ENCODE measurements at places on chromosomes 1 and 21.
A peak's percentile ranks its signal among the peaks of the same experiment; 100 is the strongest.

GRCh38 chr1:227726318-227726717 is 8.8 kb downstream of the JMJD4 start:
- DNase-seq: no peak

GRCh38 chr1:150696590-150696989 is 364 bp downstream of the GOLPH3L start:
- peak; percentile 28 for DNase-seq

DNA sequence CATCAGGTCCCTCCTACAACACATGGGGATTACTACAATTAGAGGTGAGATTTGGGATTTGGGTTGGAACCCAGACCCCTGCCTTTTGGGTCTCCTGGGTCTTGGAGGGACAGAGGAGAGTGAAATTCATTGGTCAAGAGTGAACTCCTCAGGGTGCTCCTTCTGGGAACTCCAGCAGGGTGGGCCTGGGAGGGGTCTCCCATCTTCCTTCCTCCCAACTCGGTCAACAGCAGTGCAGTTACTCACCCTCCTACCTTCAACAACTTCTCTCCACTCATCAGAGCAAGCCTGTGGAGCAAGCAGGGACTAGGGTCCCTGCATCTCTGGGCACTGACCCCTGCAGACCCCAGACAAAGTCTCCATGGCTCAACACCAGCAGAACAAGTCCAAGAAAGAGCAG is 89.3 kb upstream of the TMPRSS2 start:
- DNase-seq: no peak

- DNase-seq: no peak
Measured at GRCh38 chr1:47013293-47013692, 10.2 kb upstream of the CYP4X1 start.

GRCh38 chr1:228371741-228372182 is 34.9 kb downstream of the TRIM11 start:
- no peak for DNase-seq

DNA sequence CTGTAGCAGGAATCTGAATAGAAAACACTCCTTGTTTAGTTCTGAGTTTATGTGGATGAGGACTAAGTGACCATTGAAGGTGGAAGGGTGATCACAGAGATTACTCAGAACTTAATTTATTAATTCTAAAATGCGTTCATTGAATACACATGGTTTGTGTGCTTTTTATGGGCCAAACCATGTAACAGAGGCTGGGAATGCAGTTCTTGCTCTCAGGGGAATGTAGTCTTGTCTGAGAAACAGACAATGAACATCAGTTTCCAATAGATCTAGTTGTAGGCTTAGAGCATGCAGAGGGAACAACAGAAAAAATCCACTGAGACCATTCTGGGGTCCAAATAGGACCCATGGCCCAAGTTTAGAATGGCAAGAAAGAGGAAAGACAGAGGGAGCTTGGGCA is 46.1 kb downstream of the ITSN1 start:
- no peak for DNase-seq

GRCh38 chr1:234000557-234001041 is 96.1 kb downstream of the SLC35F3 start:
- DNase-seq: no peak

DNA sequence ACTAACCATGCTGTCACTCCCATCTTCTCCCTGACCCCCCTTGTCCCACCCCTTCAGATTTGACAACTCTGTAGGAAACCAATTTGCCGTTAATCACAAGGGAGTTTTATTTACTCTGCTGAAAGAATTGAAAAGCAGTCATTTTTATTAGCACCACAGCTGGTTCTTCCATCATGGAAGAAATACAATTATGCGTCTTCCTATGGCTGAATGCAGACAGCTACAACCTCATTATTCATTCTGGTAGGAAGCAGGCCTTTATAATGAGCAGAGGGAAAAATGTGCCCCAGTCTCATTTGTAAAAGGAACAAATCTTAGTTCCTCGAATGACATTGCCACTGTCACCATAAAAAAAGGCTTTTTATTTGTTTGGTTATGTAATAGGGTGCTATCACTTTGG is 35.2 kb downstream of the JUN start:
- no peak for DNase-seq

GRCh38 chr1:209355415-209355814 is 228.1 kb upstream of the CAMK1G start:
- DNase-seq: no peak

DNA sequence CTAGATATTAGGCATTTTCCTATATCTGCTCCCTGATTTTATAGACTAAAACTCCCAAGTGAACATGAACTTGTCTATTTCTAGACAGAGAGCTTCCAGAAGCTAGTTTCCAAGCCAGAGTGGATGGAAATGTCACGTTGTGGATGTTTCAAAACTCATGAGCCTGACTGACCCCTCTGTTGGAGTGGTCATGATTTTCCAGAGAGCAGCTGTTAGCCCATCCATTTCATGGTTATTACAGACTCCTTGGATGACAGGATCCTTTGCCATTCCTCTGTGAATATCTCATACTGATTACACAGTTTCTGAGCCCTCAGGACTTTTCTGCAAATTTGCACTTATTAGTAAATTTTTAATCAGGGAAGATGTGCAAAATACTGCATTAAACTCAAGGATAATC is 76.8 kb upstream of the ATF3 start:
- no peak for DNase-seq

- DNase-seq: no peak
Measured at GRCh38 chr21:39538453-39539042, 74.2 kb upstream of the B3GALT5 start.

DNA sequence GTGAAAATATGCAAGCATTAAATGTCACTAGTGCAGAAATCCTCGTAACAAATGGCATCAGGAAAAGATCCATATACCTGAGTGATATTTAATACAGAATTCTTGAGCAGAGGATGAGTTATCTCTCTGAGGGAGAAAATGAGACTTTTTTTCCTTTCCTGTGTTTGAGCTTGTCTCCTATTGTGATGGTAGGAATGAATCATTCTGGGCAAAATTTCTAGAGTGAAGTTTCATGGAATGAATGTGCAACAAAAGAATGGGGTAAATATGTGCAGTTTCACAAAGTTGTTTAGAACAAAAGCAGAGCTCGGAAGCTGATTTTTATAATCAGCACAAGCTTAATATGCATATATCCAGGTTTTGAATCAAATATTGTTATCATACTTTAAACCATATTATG is 4.6 kb downstream of the CTPS1 start:
- DNase-seq: peak; percentile 40

DNA sequence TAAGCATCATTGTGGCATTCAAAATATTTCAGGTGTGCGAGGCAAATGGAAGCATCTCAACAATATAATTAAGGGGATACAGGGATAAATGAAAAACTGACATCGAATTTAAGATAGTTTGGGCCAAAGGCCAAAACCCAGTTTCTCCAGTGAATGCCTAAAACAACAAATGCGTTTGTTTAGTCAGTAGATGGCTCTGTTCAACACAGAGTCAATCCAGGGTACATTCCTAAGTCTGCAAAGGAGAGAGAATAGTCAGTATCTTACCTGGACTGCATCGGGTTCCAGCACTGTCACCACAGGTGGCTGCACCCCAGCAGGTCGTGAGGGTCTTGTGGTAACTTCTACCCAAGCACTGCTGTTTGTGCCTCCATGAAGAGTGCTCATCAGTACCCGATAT is 321.1 kb downstream of the KCTD3 start:
- DNase-seq: peak; percentile 34

DNA sequence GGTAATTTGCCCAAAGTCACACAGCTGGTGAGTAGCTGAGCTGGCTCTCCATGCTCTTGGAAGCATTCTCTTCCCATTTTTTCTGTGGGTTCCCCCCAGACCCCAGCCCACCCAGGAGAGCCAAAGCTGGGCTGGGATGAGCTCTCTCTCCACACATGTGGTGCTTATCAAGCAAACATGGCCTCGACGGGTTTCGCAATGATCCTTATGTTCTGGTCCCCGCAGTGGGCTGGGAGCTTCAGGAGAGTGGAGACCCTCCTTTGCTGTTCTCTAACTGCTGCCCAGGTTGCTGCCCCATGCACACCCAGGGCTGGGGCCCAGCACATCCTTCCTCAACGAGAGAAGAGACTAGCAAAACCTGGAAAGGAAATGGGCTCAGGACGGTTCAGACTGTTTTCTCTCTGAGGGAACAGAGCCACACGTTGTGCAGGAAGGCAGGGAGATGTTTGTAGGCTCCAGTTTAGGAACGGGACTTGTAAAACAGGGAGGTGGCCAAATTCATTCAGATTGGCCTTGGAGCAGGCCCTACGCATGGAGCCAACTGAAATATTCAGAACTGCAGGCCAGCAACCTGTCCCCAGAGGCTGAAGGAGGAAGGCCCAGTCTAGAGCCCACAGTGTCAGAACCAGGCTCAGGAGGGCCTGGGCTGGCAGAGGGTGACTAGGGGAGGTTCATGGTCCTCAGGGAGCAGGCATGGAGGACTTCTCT is 27.2 kb upstream of the CSF1 start:
- DNase-seq: no peak

GRCh38 chr1:62285984-62286785 is 33.0 kb downstream of the KANK4 start:
- no peak for DNase-seq

GRCh38 chr1:35605071-35605866 is 32.2 kb downstream of the TFAP2E start:
- peak; percentile 13 for DNase-seq

DNA sequence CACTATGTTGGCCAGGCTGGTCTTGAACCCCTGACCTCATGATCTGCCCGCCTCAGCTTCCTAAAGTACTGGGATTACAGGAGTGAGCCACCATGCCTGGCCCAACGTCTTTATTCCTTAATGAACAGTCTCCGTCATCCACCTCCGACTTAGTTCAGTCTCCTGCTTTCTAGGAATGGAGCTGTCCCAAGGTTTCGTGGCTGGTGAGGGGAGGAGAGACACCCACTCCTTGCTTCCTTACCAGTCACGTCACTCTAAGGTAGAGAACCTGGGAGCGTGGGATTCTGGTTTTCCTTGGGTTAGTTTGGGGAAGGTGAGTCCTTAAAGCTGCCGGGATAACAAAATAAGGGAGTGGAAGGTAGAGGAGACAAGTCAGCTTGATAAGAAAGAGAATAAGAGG is 55.0 kb upstream of the ATP2B4 start:
- DNase-seq: no peak

DNA sequence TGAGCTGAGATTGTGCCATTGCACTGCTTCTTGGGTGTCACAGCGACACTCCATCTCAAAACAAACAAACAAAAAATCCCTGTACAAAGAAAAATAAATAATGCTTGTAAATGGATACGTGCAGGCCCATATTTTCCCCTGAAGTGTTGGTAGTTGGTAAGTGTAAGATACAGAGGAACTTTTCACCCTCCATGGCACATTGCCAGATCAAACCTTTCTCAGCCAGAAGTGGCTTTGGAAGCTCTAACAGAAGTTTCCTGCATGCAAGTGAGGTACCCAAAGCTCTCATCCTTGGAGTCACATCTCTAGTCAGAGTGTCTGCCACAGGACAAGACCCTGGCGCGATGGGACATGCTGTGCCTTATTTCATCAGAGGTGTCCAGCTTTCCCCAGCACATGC is 7.3 kb downstream of the NDUFV3 start:
- no peak for DNase-seq

DNA sequence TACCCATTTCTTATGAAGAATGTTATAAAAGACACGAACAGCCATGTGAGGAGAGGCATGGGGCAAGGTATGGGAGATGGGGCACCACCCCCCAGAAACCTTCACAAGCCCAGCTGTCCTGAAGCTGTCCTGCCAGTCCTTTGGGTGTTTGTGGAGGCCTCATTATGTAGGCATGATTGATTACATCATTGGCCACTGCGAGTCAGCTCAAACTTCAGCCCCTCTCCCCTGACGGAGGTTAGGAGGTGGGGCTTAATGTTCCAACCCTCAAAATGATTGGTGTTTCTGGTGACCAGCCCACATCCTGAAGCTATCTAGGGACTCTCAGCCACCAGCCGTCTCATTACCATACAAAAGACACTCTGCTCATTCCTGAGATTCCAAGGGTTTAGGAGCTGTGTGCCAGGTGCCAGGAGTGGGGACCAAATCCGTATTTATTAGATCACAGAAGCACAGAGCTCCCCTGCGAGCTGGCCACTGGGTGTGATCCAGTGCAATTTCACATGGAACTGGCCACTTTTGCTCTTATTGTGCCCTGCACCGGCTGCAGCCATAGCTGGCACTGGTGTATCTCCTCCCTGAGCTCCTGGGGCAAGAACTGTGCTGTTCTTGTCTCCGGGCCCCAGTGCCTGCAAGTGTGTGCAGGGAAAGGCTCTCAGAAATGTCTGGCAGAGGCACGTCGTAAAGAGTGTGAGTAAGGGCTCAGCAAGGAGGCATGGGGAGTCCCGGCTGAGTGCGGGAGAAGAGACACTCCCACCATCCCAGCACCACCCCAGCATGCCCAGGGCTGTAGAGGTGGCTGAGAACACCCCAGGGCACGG is 10.5 kb downstream of the KIAA1614 start:
- DNase-seq: peak; percentile 26

DNA sequence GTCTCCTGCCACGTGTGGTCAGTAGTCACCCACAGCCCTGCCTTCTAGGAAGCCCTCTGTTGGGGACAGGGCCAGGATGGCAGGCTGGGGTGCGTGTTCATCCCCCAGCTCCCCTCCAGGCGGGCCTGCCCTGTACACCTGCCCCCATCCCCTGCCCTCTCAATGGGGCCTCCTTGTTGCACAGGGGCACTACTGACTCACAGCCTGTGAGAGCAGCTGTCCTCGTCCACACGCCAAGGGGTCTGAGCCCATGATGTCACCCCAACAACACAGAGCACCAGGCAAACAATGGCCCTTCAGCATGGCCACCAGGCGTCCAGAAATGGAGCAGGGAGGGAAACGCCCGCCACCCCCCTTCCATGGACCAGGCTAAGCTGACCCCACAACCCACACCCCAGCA is 64.3 kb downstream of the ARHGEF16 start:
- DNase-seq: no peak

All from ELR (cell line).